HT1080 (cell line): ENCODE measurements at places on chromosomes 11 and 22. TPM values are rescaled to one million over a fixed set of nuclear protein-coding genes. Genes with fewer than 3 reads are reported as not detected.
A peak's percentile ranks its signal among the peaks of the same experiment; 100 is the strongest.

GRCh38 chr22:30453731-30454510 lies 17.9 kb downstream of the SEC14L3 start:
- DNase-seq = no peak

DNA sequence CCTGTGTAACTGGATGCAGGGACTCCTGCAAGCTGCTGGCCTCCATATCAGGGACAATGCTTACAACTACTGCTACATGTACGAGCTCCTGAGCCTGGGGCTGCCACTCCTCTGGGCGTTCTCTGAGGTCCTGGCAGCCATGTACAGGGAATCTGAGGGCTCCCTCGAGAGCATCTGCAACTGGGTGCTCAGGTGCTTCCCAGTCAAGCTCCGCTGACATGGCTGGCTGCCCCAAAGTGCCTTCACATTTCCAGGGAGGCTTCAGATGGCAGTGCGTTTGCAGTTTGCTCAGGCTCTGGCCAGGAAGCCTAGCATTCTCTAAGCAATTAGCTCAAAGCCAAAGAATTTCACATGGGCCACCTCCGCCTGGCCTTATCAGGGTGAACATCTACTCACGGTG lies 117.4 kb upstream of the PARVA start:
- no peak for DNase-seq

- peak; percentile 40 for DNase-seq
These were observed 178.6 kb downstream of the MIAT start for GRCh38 chr22:26835929-26836528.

GRCh38 chr11:14541192-14541947 lies 21.2 kb upstream of the PSMA1 start:
- DNase-seq = no peak

- DNase-seq = no peak
These were observed 912 bp downstream of the KREMEN1 start for GRCh38 chr22:29073618-29074275.

DNA sequence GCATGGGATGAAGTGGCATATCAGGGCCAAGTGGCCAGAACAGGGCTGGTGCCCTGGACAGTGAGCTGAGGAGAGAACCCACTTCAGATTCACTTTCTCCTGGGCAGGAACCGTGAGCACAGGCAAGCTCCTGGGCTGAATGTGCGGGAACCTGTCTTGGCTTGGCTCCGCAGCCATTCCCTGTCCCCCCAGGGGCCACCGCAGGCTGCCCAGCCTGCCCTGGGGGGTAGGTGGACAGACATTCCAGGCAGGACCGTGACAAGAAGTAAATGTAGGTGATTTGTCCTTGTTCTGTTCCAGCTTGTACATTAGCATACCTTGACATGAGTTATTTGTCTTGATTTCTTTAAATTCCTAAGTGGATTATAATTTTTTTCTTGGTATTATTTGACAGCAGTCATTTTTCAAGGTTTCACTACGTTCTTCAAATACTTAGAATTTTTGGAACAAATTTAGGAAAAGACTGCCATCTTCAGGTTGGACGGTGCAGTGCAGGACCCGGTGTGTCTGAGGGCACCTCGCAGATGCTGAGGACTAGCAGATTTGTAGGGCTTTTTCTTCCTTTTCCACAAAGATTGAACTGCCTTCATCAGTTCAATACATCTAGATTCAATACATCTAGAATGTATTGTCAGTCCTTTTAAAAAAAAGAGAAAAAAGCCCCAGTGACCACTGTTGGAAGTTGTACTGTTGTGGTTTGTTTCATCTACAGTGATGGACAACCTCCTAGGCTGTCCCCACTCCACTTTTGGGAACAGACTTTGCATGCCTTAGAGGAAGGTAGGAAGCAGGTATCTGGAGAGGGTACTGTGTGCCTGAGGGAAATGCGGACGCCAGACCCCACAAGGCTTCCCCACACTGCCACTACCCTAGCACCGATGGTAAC lies 115.1 kb upstream of the RASSF10 start:
- peak; percentile 49 for DNase-seq

DNA sequence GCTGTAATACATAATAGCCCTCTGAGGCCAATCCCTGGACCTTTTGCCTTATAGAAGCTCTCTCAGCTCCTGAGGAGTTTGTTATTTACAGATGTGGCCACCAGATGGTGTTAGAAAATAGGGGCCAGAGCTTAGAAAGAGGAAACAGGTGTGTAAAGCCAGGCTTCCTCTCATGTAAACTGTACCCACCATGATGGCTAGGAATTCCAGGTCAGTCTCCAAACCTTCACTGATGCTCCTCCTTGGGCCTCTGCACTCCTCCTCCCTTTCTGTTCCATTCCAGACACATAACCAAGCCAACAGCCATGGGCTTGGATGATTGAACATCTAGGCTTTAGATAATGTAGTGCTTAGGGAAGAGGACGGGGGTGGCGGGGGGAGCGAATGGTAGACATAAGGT lies 39.7 kb downstream of the USP35 start:
- peak; percentile 51 for DNase-seq

DNA sequence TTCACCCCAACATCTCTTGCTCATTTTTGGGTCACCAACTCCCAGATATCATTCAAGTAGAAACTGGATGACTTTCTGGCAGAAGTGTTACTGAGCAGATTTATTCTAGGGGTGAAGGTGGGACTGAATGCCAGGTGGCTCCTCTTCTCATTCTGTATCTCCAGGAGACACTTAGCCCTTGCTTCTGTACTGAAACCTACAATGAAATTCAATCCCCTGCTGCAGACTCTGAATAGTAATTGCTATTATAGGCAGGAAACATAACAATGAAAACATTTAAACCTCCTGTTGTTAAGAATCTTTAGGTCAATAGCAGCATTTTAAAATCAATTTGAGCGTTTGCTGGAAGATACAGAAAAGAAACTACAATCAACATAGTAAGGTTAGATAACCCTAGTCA lies 879.4 kb upstream of the TENM4 start:
- no peak for DNase-seq

DNA sequence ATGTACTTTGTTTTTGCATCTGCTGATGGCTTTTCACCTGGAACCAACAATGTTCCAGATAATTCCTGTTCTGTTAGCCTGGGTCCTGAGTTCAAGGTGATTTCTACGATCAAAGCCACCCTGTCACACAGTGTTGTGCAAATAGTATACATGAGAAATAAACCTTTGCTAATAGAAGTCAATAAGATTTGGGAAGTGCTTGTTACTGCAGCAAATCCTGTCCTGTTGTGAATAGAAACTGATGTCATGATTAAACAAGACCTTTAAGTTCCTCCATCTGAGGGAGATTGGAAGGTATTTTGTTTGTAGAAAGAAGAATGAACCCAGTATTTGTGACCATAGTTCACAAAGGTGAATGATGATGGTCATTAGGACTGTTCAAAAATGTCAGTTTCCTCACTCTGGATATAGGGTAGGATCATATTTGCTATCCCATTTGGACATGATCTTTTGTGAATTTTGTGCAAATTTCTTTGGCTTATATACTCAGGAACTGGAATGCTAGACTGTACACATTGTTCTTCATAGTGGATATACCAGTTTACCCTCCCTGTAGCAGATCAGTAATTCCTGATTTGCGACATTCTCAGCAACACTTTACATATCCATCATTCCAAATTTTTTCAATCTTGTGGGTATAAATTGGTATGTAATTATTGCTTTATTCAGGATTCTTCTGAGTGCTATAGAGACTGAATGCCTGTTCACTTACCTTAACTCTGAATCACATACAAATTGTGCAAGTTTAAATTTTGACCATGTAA lies 428.5 kb downstream of the METTL15 start:
- no peak for DNase-seq

GRCh38 chr11:78535027-78535426 lies 39.6 kb downstream of the NARS2 start:
- DNase-seq = no peak

GRCh38 chr22:26914519-26915185 lies 257.3 kb downstream of the MIAT start:
- no peak for DNase-seq

- no peak for DNase-seq
These were observed 89.7 kb upstream of the KCNA4 start for GRCh38 chr11:30106222-30107181.

- no peak for DNase-seq
These were observed 621 bp downstream of the TSPO start for GRCh38 chr22:43152003-43152356.

GRCh38 chr11:86374069-86374468 lies 618 bp upstream of the CCDC81 start:
- DNase-seq = no peak

DNA sequence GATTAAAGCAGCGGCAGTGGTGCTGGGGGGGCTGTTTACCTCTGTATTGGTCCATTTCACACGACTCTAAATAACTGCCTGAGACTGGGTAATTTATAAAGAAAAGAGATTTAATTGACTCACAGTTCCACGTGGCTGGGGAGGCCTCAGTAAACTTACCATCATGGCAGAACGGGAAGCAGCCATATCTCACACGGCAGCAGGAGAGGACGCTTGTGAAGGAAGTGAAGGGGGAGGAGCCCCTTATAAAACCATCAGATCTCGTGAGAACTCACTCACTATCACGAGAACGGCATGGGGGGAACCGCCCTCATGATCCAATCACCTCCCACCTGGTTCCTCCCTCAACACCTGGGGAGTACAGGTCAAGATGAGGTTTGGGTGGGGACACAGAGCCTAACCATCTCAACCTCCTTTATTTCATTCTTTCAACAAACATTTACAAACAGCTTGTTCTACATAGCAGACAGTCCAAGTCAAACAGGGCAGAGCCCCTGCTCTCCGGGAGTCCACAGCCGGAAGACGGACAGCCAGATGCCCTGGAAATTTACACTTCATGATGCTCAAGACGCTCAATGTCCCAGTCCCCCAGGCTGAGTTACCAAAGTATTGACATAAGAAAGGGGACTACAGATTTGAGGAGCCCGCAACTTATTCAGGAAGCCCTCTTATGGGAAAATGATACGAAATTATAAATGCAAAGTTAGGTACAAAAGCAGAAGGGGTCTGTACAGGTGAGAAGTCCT lies 26.3 kb upstream of the HMGXB4 start:
- DNase-seq = peak; percentile 81

GRCh38 chr11:46835897-46836296 lies 10.2 kb downstream of the CKAP5 start:
- no peak for DNase-seq

GRCh38 chr11:18749681-18750319 lies 23.8 kb upstream of the IGSF22 start:
- peak; percentile 92 for DNase-seq

DNA sequence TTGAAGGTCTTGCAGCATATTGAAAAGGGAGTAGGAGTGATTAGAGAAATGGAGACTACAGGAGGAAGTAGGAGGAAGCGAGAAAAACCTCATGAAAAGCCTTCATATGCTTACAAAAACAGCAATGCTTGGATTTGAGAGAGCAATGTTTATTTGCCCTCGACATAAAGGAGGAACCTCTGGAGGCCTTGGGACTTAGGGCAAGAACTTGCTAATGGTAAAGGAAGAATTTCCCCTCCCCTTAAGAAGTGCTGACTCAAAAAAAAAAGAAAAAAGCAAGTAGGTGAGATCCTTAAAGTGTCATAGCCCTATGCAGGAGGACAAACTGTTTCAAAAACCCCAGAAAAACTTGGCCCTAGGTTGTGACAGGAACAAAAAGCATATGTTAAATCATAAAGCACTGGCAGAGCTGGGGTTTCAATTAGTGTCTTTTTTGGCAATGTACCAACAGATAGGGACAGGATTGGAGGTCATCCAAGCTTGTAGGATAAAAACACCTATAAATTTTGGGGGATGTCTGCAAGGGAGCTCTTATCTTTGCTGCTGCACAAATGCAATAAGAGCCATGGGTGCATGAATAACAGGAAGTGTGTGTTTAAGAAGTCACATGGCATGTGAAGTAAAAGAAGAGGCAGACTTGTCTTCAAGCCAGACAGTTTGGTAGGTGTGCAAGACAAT lies 4.9 kb downstream of the GLYAT start:
- DNase-seq = peak; percentile 6

CNIH2 gene
- 1.5 and 2.6 TPM in 2 replicates for total RNA-seq

KDM4F gene
- not detected in 2 replicates for total RNA-seq

SCGB1D2 gene
- total RNA-seq = not detected in 2 replicates

SAA2 gene
- total RNA-seq = 0.29 TPM in 1 of 2 replicates, not detected in the other

PLXNB2 gene
- 73.4 and 84.1 TPM in 2 replicates for total RNA-seq

DHCR7 gene
- 81.1 and 83.7 TPM in 2 replicates for total RNA-seq

VWCE gene
- total RNA-seq = 0.17 and 0.23 TPM in 2 replicates

GRIK4 gene
- total RNA-seq = not detected in 2 replicates

TMPRSS5 gene
- 0.13 and 0.14 TPM in 2 replicates for total RNA-seq

OR5M3 gene
- not detected in 2 replicates for total RNA-seq

MEI1 gene
- 1.4 and 2.4 TPM in 2 replicates for total RNA-seq

KLHL35 gene
- total RNA-seq = 0.07 TPM in 1 of 2 replicates, not detected in the other

TRPC6 gene
- 0.10 and 0.11 TPM in 2 replicates for total RNA-seq

CDC42EP2 gene
- total RNA-seq = 35.3 and 42.7 TPM in 2 replicates

KRTAP5-10 gene
- not detected in 2 replicates for total RNA-seq

KIRREL3 gene
- total RNA-seq = 1.7 and 2.2 TPM in 2 replicates

NRGN gene
- 9.1 and 17.5 TPM in 2 replicates for total RNA-seq
